ENCODE measurements at places on chromosomes 5 and 9. TPM values are rescaled to one million over a fixed set of nuclear protein-coding genes. Genes with fewer than 3 reads are reported as not detected.

ANKRD55 gene
- total RNA-seq, result not detected

GRXCR2 gene
- not detected for total RNA-seq

DNA sequence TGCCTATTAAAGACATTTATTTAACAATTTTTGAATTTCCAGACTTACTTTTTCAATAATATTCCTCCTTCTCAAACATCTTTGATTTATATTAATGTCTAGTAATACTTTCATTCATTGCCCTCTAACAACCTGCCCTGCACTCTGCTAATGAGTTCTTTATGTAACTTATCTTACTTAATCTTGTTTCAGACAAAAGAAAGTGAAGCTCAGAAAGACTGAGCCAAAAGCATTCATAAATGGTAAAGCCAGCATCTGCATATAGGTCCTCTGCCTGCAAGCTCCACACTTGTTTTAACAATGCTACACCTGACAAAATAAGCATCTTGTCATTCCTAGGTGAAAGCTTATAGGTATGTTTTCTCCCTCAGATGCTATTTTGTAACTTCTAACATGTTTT, 2.4 kb upstream of the TNPO1 start:
- no peak for DNase-seq

TLX3 gene
- not detected for total RNA-seq

DNA sequence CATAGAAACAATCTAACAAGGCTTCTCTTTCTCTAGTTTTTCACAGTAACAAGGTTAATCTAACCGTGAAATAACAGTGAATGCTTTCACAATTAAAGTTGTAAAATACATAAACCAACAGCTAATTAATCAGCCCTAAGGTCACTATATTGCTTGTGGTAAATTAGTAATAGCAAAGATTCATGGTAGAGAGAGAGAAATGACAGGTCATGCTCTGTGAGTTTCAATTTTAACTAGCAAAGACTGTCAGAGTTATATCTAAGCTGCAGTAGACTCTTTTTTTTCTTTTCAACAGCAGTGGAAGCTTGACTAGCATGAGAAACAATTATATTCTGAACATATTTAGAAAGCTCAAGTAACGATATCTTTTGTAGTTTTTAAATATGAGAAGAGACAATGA, 1068.0 kb downstream of the MAT2B start:
- no peak for DNase-seq

DNA sequence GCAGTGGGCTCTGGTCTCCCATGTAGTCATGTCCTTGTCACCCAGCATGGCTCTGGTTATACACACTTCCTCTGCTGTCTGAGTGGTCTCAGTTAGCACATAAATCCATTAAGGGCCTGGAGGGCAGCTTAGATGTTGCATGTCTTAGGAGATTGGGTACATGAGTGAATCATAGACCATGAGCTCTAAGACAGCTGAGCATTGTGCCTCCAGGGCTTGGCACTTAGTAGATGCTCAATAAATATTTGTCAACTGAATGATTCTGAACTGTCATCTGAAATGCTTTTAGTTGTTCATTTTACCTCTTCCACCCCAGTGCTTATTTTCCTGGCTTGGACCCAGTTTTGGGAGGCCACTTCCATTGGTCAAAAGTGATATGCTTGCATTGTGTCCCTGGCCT, 135.6 kb downstream of the BOD1 start:
- no peak for DNase-seq

GRCh38 chr9:4328723-4329122, 28.9 kb upstream of the GLIS3 start:
- no peak for DNase-seq

IL7R gene
- 5.2 TPM for total RNA-seq

GRCh38 chr9:127977009-127977883, 3.5 kb downstream of the EEIG1 start:
- no peak for DNase-seq

- DNase-seq, result no peak
Measured at GRCh38 chr5:123344816-123345426, 78.3 kb downstream of the CEP120 start.

DNA sequence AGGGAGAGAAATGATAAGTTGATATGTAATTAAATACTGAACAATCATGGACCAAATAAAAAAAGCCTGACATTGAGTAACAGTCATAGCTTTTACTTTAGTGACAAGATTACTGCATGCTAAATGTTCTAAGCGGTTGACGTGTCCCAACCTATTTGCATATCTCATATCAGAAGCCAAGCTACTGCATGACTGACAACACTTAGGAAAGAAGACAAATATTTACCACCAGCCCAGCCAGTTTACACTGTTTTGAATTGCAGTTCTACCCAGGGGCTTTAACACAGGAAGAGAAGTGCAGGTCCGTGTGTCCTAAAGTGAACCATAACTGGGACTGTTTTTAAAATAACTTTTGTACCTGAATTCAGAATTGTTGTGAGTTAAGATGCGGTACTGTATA, 219.9 kb downstream of the PRDM9 start:
- no peak for DNase-seq

DNA sequence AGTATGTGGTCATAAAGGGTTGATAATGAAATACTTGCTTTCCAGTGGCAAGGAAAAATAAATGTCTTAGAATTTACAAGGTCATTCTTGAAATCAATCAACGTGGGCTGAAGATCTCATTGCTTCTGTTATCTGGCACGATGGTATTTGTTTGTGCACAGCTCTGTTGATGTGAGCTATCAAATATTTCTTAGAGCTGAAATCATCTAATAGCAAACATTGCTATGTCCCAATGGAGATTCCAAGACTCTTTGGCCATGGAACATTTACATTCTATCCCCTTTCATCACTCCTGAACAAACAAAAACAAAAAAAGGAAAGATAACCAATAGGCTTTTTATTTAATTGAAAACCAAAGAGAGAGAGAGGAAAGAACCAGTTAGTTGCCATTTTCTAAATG, 111.5 kb upstream of the CCDC152 start:
- no peak for DNase-seq

DNA sequence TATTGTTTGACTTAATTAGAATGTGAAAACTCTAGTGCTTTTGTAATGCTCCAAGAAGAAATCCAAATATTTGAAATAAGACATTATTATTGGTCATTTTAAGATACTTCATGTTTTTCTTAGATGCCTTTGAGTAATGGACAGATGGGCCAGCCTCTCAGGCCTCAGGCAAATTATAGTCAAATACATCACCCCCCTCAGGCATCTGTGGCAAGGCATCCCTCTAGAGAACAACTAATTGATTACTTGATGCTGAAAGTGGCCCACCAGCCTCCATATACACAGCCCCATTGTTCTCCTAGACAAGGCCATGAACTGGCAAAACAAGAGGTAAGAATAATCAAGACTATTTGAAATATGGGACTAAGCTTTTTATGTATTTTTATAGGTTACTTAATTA, 69.2 kb upstream of the SREK1 start:
- no peak for DNase-seq

ADRB2 gene
- 25.3 TPM for total RNA-seq

- DNase-seq, result peak; percentile 5
Measured at GRCh38 chr9:34475097-34475496, 16.5 kb downstream of the DNAI1 start.

DNA sequence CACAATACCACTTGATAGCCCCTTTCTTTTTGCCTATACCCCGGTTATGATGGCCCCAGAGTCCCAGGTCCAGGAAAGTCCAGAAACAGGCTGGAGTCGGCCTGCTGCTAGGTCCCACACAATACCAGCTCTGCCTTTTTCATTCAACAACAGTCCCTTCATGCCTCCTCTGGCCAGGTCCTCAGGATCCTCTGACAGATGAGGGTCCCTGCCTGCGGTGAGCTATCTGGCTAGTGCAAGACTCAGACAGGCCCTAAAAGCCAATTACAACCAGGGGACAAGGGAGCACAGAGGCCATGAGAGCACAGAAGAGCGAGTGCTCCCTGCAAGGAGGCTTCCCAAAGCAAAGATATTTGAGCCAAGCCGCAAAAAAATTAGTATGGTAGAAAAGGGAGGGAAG, 84.8 kb upstream of the ZBTB43 start:
- peak; percentile 65 for DNase-seq

- no peak for DNase-seq
Measured at GRCh38 chr9:7088611-7089010, 330.8 kb downstream of the KDM4C start.

ANKRD31 gene
- 0.13 TPM for total RNA-seq

DNA sequence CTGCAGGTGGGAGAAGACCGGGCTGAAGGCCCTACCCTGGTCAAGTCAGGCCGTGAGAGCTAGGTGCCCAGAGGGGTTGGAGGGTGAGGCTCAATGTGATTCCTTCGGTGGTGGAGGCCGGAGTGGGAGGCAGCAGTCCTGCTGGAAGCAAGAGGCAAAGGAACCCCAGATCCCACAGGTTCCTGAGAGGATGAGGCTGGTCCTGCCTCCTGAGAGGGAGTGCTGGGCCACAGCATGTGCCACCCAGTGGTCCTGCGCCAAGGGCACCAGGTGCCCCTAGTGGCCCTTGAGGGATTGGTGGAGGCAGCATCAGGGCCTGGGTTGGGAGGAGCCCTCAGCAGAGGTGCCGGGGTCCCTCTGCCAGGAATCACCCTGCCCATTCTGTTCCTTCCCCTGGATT, 59.1 kb downstream of the BARX1 start:
- DNase-seq, result no peak

- no peak for DNase-seq
Measured at GRCh38 chr5:66658516-66658915, 62.3 kb downstream of the MAST4 start.

ZSWIM6 gene
- total RNA-seq, result 12.5 TPM

ADAMTS2 gene
- 79.4 TPM for total RNA-seq

C9orf153 gene
- total RNA-seq, result 0.55 TPM

KCNMB1 gene
- 0.93 TPM for total RNA-seq

PLAA gene
- 23.3 TPM for total RNA-seq

TMEM174 gene
- not detected for total RNA-seq

DNA sequence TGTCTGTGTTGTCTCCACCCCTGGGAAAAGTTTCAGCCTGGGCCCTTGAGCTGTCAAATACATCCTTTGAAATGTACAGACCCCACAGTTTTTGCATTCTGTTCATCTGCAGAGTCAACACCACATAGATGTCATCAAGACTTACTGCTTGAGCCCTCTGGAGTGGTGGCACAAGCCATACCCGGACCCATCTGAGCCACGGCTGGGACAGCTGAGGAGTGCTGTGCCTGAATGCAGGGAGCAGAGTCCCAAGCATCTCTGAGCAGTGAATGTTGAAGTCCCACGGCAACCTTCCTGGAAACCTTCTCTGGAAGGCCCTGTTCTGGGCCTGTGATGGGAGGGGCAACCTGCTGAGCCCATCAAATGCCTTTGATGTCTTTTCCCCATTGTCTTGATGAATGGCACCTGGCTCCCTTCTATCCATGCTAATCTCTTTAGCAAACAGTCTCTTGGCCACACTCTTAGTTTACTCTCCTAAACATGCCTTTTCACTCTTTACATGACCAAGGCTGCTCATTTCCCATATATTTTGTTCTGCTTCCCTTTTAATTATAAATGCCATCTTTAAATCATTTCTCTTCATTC, 92.5 kb downstream of the ATPSCKMT start:
- no peak for DNase-seq

DNA sequence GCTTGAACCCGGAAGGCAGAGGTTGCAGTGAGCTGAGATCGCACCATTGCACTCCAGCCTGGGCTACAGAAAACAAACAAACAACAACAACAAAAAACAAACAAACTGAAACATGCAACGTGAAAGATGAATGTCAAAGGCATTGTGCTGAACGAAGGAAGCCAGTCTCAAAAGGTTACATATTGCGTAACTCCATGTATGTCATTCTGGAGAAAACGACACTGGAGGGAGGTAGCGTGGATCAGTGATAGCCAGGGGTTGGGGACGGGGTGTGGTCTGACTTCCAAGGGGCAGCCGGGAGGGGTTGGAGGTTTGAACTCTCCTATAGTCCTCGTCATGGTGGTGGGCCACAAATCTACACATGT, 12.1 kb upstream of the WDR5 start:
- DNase-seq, result no peak

DNA sequence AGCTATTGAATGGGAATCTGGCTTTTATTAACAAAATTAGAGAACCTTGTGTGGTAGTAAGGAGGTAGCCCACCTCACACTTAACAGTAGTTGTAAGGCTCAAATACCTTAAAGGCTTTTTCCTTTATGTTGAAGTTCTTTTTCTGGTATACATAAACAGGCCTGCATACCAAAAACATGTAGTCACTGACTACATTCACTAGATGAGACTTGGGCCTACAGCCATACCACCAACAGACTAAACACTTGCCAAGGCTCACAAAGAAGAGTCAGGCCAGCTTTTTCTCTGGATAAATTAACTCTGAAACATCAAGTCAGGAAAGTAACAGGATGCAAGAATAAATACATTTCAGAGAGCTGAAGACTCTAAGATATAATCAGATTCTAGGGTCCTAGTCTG, 78.6 kb upstream of the MPDZ start:
- DNase-seq, result no peak

GRCh38 chr9:83526211-83526610, 12.0 kb downstream of the FRMD3 start:
- DNase-seq, result no peak

LCN10 gene
- 9.2 TPM for total RNA-seq

GRCh38 chr9:33476503-33476902, 2.8 kb upstream of the NOL6 start:
- peak; percentile 37 for DNase-seq

- no peak for DNase-seq
Measured at GRCh38 chr9:15618540-15619331, 65.9 kb downstream of the CCDC171 start.

SCGB3A2 gene
- total RNA-seq, result not detected

GRCh38 chr5:145198525-145199260, 636.4 kb downstream of the PRELID2 start:
- no peak for DNase-seq

- DNase-seq, result no peak
Measured at GRCh38 chr9:104361207-104361606, 142.9 kb upstream of the OR13F1 start.

DNA sequence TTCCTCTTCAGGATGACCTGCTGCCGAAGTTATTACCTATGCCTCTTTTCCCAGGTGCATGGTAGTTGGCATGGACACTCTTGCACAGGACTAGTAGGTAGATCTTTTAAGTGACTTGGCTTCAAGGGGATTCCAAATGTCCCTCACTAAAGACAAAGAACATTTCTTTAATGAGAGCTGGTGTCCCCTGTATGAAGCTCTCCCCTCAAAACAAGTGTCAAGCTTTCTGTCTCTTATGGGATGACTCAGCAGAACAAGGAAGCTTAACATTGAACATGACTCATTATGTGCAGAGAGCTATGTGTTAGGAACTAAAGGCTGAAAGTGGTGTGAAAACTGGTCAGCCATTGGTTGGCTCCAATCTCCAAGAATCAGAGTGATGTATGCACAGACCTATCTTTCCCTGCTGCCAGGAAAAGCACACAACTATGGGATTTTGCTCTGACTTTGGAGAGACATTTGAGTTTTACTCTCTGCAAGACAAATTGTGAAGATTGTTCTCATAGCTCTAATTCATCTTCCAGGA, 120.5 kb downstream of the PRDM6 start:
- DNase-seq, result no peak

SPINK7 gene
- not detected for total RNA-seq

GCNT4 gene
- 1.00 TPM for total RNA-seq

DNA sequence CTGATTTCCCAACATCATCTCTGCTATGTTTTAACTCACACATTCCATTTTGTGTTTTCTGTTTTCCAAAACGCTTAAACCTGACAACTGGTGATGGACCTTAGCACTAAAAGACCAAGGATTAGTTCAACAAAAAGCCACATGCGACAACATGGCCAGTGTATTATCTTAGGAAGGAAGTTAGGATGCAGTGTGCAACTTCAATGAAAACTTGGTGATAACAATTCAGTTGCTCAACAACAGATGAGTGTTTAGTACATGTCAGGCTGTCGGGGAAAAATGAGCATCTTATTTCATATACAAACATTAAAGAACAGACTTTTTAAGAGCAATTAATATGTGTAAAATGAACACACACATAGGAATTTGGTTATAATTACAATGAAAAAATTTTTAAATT, 780.0 kb downstream of the SEMA5A start:
- DNase-seq, result no peak
